A549 treated with CpdA at 1 μM for 4 hours (cell line): ENCODE measurements at places on chromosomes 1 and 21. TPM values are rescaled to one million over a fixed set of nuclear protein-coding genes. Genes with fewer than 3 reads are reported as not detected.

The PTPN22 gene
- not detected in 5 replicates for total RNA-seq

The FAM72C gene
- 5.6 to 7.2 TPM (median 6.4 TPM) in 5 replicates for total RNA-seq

The TMEM51 gene
- 38.4 to 44.7 TPM (median 43.3 TPM) in 5 replicates for total RNA-seq

The ATXN7L2 gene
- 1.7 to 2.8 TPM (median 2.6 TPM) in 5 replicates for total RNA-seq

The UBASH3A gene
- 0.10 to 0.26 TPM (median 0.14 TPM) in 5 replicates for total RNA-seq

The NR0B2 gene
- total RNA-seq: 0.14 TPM in 1 of 5 replicates, not detected in the others

The NES gene
- 1.2 to 1.4 TPM (median 1.4 TPM) in 5 replicates for total RNA-seq

The FLG2 gene
- total RNA-seq: not detected in 5 replicates

The STIL gene
- total RNA-seq: 9.7 to 12.0 TPM (median 9.8 TPM) in 5 replicates

The UCK2 gene
- total RNA-seq: 101 to 112 TPM (median 108 TPM) in 5 replicates

The COL16A1 gene
- 5.2 to 6.2 TPM (median 5.4 TPM) in 5 replicates for total RNA-seq

The RGS16 gene
- total RNA-seq: 0.15 to 0.31 TPM (median 0.19 TPM) in 5 replicates

The TENT5C gene
- total RNA-seq: 0.05 to 0.14 TPM (median 0.09 TPM) in 5 replicates

The SPTA1 gene
- total RNA-seq: not detected in 5 replicates

The C1orf167 gene
- 0.08 TPM in 1 of 5 replicates, not detected in the others for total RNA-seq

The ANKRD34A gene
- 0.12 to 0.27 TPM (median 0.17 TPM) in 5 replicates for total RNA-seq

The CRTC2 gene
- 38.4 to 45.8 TPM (median 42.6 TPM) in 5 replicates for total RNA-seq

The CELF3 gene
- total RNA-seq: 0.08 TPM in 1 of 5 replicates, not detected in the others

The TTC22 gene
- total RNA-seq: not detected in 5 replicates

The CHI3L2 gene
- 0.25 to 0.54 TPM (median 0.38 TPM) in 4 of 5 replicates, not detected in the other for total RNA-seq
